ENCODE measurements at places on chromosomes 12 and 14. TPM values are rescaled to one million over a fixed set of nuclear protein-coding genes. Genes with fewer than 3 reads are reported as not detected.

HOXC5 gene
- 1.2 TPM for total RNA-seq

SMCO2 gene
- total RNA-seq, result 14.2 TPM

ART4 gene
- 46.9 TPM for total RNA-seq

SYNE2 gene
- 88.6 TPM for total RNA-seq

DNA sequence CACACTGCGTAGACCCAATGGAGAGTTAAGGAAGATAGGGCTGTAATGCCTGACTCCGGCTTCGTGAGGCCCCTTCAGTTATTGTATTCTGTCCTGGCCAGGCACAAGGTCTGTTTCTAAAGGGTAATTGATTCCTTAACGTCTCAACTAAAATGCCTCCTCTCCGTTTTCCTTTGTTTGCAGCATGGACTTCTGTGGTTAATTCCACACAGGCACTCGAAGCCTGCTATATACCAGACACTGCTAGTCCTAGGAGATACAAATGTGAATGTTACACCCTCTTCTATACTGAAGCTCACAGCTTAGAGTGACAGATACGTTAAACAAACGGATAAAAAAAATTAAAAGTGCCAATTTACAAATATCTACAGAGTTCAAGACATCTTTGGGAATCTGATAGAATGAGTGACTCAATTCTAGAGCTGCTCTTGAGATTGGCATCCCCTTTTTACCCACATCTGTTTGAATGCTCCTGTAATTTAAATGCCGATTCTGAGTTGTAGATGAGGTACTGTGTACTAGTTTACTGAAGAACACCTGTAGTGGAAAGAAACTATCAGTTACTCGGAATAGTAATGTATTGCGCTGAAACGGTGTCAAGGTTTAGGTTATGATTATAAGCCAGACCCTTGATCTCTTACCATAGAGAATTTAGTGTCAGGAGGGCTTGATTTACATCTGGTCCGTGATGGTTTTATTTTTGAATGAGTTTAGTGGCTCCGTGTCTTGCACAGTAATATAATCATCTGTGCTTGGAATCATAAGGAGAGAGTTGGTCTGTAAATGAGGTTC is 784 bp downstream of the PSMA6 start:
- no peak for DNase-seq

GRCh38 chr14:92600318-92601053 is 86.9 kb downstream of the RIN3 start:
- peak; percentile 39 for DNase-seq

GRCh38 chr12:68121143-68121542 is 38.4 kb downstream of the IFNG start:
- DNase-seq, result no peak

- peak; percentile 50 for DNase-seq
Observed at GRCh38 chr12:114903083-114903691, 219.2 kb upstream of the TBX3 start.

- DNase-seq, result no peak
Observed at GRCh38 chr14:23129759-23130316, 10.8 kb upstream of the CEBPE start.
